ENCODE measurements at places on chromosomes 16 and 17. TPM values are rescaled to one million over a fixed set of nuclear protein-coding genes. Genes with fewer than 3 reads are reported as not detected.

NUPR1 gene
- 0.35 TPM for total RNA-seq

NPIPB9 gene
- 1.8 TPM for total RNA-seq

DNA sequence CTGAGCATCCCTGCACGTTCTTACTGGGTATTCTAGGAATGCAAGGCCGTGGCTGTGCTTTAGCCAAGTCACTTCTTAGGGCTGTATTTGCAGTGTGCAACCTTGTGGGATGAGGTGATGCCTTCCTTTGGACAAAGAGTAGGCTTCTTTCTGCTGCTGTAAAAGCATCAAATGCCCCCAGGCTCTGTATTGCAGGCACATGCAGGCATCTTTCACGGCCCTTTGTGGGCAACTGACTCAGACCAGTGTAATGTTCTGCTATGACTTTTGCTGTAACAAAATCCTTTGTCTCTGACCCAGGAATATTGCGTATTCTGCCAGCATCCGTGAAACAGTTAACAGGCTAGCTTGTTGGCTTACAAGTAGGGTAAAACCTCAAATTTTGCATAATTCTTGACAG lies 30.9 kb upstream of the GCSH start:
- DNase-seq, result no peak
- no peaks in the 10 kb centered on the region for H3K27me3 ChIP-seq
- H3K27ac ChIP-seq, result no peak overlapping the region
- H3K4me1 ChIP-seq, result no peaks in the 10 kb centered on the region
- H3K4me3 ChIP-seq, result no peak overlapping the region

GRCh38 chr17:7956228-7956965 lies 24.4 kb downstream of the CNTROB start:
- no peaks in the 10 kb centered on the region for H3K36me3 ChIP-seq
- no peaks in the 10 kb centered on the region for H3K4me1 ChIP-seq
- DNase-seq, result no peak
- H3K27ac ChIP-seq, result no peak overlapping the region
- no peaks in the 10 kb centered on the region for H3K27me3 ChIP-seq
- H3K4me3 ChIP-seq, result no peak overlapping the region

- no peaks in the 10 kb centered on the region for H3K36me3 ChIP-seq
- no peak overlapping the region for H3K27ac ChIP-seq
- no peaks in the 10 kb centered on the region for H3K27me3 ChIP-seq
- no peak for DNase-seq
- H3K4me3 ChIP-seq, result no peak overlapping the region
Measured at GRCh38 chr16:85381738-85382592, 231.2 kb upstream of the GSE1 start.

GRCh38 chr17:82519971-82520903 lies 705 bp downstream of the FOXK2 start:
- H3K4me1 ChIP-seq, result no peaks in the 10 kb centered on the region
- H3K4me3 ChIP-seq, result peak overlapping the region; percentile 89
- H3K27me3 ChIP-seq, result no peaks in the 10 kb centered on the region

DNA sequence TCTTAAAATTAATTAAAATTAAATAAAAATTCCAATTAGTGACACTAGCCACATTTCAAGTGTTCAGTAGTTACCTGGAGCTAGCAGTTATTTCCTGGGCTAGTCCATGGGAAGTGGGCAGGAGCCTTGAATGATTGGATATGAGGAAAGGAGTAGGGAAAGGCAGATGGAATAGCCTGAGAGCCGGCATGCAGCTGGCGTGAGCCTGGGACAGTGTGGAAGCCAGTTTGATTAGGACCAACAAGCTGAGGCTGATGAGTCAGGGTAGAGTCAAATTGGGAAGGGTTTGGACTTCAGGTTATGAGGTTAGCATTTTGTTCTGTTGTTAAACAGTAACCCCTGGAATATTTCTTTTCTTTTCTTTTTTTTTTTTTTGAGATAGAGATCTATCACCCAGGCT lies 15.3 kb upstream of the GNA13 start:
- H3K36me3 ChIP-seq, result no peaks in the 10 kb centered on the region
- no peak for DNase-seq
- H3K4me3 ChIP-seq, result no peak overlapping the region
- H3K4me1 ChIP-seq, result no peaks in the 10 kb centered on the region
- no peaks in the 10 kb centered on the region for H3K27me3 ChIP-seq
- H3K27ac ChIP-seq, result no peak overlapping the region

Data from H9 (cell line).